ENCODE measurements at places on chromosomes 3 and 15.

DNA sequence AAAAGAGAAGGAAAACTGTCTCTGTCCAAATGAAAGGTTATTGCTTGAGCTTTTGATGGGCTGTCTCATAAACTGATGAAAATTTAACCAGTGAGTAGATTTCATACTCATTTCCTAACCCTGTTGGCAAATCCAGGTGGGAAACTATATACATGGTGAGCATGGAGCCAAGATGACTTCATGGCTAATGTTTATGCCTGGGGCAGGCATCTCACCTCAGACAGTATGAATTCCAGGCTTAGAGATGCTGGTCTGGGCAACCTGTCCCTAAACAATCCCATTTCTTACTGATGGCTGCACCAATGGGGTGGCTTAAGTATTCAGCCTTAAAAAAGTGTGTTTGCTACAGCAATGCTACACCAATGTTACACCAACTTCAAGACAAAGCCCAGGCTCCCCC is 58.1 kb downstream of the SLTM start:
- no peak for DNase-seq

DNA sequence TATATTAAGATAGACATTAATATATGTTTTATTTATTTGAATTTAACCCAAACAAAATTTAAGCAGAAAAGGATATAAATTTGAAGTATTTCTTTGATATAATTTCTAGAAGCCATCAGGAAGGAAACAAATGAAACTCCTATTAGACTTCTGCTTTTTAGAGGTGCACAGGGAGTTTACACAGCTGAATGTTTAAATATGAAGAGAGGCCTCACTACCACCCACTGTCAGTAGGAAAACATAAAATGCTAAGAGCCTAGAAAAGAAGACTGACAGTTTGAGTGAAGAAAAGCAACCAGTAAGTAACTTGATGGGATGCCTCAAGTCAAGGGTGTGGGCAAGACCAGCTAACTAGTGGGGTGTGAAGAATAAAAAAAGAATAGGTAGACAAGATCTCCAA is 19.7 kb downstream of the PLSCR2 start:
- no peak for DNase-seq

DNA sequence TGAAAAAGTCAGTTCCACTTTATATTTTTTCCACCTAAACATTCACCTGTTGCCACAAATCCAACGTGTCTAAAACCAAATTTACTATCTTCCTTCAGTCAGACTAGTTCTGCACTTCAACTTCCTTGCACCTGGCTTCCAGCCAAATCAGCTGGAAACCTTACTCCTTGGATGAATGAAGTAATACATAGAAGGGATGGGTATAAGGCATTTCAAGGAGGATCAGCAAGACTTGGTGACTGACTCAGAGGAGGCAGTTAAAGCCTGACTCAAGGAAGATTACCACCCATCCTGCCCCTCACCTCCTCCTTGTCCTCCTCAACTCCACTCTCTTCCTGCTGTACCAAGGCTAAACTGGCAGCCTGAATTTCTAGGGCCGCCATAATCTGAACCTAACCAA is 37.1 kb downstream of the QTRT2 start:
- no peak for DNase-seq

DNA sequence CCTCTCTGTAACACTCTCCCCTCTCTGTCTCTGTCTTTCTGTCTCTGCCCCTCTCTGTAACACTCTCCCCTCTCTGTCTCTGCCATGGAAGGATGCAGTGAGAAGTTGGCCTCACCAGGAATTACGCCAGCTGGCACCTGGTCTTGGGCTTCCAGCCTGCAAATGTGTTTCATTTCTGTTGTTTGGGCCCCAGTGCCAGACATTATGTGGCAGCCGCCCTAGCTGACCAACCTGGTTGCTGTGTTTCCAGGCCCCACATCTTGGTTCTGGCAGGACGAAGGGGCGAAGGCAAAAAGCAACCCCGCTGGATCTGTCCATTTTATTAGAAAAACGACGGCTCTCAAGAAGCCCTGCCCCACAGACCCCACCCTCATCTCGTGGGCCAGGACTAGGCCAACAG is 5.2 kb upstream of the ZXDC start:
- no peak for DNase-seq

DNA sequence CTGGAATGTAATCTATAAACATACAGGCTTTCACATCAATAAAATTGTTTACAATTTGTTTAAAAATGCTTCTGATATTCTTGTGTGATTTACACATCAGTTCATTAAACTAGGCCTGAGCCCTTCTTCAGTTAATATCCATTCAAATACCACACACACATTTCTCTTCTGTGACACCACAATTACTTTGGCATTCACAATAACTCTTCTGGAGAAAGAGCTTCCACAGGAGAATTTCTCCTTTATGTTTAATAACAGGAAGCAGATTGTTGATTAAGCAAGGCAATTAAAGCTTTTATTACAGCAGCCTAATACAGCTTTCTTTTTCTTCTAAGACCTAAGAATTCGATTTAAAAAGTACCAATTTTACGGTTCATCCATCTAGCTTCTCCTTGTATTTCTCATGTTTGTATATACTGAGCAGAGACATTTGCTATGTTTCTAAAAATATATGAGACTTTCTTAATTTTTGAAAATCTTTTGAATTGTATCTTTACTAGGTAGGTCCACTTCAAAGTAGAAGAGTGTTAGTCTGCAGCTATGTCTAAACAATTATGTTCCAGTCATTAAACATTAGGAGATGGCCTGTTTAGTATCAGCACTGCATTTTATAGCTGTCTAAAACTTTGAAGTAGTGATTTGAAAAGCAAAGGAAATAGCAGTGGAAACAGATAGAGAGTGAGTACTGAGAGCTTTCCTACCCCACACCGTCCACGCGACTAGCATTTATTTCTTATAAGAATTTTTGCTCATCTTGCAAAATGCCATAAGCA is 511.1 kb upstream of the UBE2E2 start:
- no peak for DNase-seq

DNA sequence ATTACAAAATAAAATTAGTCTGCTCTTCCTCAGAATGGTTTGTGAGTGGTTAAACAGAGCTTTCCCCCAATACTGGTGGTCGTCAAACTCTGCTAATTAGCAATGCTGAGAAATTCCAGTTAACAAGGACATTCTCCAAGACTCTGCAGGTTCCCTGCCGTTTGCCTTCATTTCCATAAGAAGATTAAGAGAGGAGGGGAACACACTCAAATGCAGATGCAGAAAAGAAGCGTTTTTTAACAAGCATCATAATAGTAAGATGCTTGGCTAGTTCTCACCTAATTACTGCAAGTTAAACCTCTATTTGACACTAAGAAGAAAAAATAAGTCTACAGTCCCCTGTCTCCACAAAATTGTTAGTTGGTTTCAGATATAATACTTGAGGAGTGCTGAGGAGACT is 3.7 kb upstream of the SOX2 start:
- DNase-seq = no peak

DNA sequence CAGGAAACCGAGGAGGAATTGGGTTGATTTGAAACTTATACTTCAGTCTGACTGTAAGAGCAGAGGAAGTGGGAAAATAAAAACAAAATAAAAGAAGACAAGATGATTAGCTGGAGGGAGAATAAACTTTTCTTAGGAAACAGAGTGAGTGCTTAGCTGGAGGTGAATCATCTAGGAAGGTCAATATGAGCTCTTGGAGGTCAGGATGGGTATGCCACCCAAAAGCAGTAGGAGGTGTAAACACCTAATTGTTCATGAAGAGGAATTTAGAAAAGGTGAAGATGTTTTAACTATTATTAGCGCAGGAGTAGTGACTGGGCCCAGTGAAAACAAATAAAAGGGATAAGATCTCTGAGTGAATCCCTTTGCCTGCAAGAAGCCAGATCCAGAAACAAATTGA is 39.9 kb upstream of the ARL14 start:
- DNase-seq = no peak

Data from T1000 (cell line).